Effector memory CD8-positive, alpha-beta T cell (primary cell): ENCODE measurements at places on chromosomes 16 and 17.

- peaks cover 44% of the 10 kb centered on the region for H3K27me3 ChIP-seq
- H3K36me3 ChIP-seq, result no peaks in the 10 kb centered on the region
These were observed 62.0 kb downstream of the FOXL1 start for GRCh38 chr16:86640265-86640843.

- no peak for DNase-seq
- peaks cover 24% of the 10 kb centered on the region for H3K36me3 ChIP-seq
- no peak overlapping the region for H3K4me3 ChIP-seq
- peaks cover 26% of the 10 kb centered on the region for H3K4me1 ChIP-seq
- H3K27me3 ChIP-seq, result no peaks in the 10 kb centered on the region
These were observed 3.0 kb downstream of the JPT2 start for GRCh38 chr16:1681032-1681431.

DNA sequence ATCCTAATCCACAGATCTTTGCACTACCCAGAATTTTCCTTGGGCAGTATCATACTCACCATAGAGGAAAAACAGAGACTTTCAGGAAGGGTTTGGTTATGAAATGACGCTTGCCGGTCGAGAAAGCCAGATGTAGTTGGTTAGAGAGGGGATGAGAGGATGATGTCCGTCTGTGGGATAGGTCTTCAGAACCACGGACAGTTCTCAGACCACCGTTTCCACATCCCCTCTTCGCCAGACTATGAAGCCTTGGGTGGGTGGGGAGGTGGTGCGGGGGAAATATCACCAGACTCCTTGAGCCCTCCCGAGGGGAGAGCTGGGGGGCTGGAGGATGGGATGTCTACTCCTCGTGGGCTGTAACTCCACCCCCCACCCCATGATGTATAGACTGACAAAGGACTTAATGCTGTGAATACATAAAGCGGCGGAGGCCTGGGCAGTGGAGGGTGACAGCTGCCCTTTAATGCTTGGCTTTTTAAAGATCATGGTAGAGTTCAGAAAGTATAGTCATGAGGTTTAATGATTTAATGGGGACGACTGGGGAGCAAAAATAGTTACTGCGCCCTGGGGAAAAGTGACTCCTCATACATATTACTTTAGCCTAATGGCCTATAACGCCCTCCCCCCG, 96.6 kb downstream of the MRM1 start:
- H3K4me3 ChIP-seq, result no peak overlapping the region
- no peak for DNase-seq

DNA sequence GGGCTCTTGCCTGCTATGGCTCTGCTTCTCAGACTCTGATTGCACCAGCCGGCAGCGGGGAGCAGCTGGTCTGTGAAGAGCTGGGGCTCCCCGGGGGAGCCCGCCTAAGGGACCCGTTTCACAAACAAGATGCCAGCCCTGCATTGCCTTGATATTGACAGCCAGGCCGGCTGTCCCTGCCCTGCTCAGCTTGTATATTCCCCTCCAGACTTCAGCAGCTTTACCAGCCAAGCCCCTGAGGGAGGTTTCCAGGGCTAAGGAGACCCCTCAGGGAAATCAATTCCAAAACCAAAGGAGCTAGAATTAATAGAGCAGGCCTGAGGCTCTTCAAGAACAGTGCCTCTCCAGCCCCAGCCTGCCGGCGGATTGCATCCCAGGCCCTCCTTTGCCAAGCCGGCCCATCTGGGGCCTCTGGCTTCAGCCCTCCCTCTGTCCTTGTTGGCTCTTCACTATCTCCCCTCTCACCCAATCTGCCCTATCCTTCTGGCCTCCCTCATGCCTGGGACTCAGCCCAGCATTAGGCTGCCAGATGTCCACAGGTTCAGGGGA, 5.7 kb downstream of the CALB2 start:
- DNase-seq, result no peak
- H3K4me1 ChIP-seq, result no peaks in the 10 kb centered on the region
- H3K4me3 ChIP-seq, result no peak overlapping the region
- no peaks in the 10 kb centered on the region for H3K36me3 ChIP-seq

DNA sequence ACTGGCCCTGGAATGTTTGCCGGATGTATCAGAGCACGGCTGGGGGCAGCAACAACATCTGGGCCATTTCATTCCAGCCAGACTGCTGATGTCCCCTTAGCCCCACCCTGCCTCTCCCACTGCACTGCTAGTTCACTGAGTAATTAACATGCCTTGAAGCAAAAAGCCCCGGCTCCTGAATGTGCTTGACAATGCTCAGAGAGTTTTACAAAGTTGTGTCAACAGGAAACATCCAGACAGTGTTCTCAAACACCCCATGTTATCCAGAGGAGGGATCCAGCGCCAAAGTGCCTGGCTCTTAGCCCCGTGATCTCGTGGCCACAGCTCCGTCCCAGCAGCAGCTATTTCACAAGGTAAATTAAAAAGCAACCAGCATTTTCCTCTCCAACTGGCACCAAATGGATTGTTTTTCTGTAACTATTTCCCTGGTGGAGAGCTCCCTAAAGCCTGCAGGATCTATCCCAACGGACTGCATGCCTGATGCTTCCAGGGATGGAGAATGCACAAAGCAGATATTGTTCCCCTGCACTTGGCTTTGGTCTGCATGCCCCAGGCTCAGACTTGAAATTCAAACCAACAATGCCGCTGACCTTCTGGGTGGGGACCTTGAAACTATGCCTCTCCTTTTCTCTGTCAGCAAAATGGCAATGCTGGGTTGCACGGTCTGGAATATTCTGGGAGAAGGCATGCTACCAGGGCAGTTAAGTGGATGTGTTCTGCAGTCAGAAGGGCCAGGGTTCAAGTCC, 115.6 kb upstream of the CDH5 start:
- no peak overlapping the region for H3K27ac ChIP-seq
- peaks cover 33% of the 10 kb centered on the region for H3K27me3 ChIP-seq
- no peak overlapping the region for H3K4me3 ChIP-seq
- no peaks in the 10 kb centered on the region for H3K36me3 ChIP-seq

- no peaks in the 10 kb centered on the region for H3K27me3 ChIP-seq
- DNase-seq, result no peak
- H3K4me3 ChIP-seq, result no peak overlapping the region
- H3K27ac ChIP-seq, result peak overlapping the region; percentile 29
- peaks cover 6% of the 10 kb centered on the region for H3K36me3 ChIP-seq
These were observed 15.9 kb downstream of the CASKIN2 start for GRCh38 chr17:75499313-75500022.

DNA sequence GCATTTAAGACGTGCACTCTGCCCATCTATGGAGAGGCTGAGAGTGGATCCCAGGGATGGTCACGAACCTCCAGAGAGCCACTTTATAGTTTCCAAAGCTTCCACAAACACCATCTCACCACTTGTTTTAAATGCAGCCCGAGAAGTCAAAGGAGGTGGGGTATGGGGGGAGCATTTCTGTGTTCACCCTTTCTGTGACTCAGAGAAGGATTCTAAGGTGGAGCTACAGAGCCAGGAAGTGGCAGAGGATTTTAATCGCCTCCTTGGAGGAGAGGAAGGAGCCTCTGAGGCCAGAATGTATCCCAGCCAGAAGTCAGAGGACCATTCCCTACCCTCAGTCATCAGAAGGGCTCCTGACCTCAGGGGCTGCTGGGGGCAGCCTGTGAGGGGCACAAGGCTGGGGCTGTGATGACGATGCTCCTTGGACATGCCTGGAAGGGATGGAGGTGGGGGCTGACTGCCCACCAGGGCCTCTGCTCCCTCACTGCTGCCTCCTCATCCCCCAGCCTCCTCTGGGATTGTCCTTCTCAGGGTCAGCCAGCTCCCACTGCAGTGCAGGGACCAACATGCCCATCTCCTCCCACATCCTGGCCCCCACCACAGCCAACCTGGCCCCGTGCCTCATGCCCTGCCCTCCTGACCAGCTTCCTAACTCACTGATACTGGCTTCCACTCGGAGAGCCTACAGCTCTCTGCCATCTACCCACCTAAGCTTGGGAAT, 2.8 kb downstream of the XYLT2 start:
- peak overlapping the region; percentile 81 for H3K27ac ChIP-seq
- no peaks in the 10 kb centered on the region for H3K27me3 ChIP-seq
- DNase-seq, result no peak

- DNase-seq, result no peak
- H3K4me1 ChIP-seq, result peaks cover 39% of the 10 kb centered on the region
- no peaks in the 10 kb centered on the region for H3K27me3 ChIP-seq
- H3K4me3 ChIP-seq, result peak overlapping the region; percentile 100
- H3K27ac ChIP-seq, result peak overlapping the region; percentile 98
These were observed 584 bp upstream of the TNRC6A start for GRCh38 chr16:24728891-24729242.

GRCh38 chr16:85182774-85183173, 70.5 kb upstream of the CIBAR2 start:
- H3K4me1 ChIP-seq, result no peaks in the 10 kb centered on the region
- H3K36me3 ChIP-seq, result no peaks in the 10 kb centered on the region
- no peak overlapping the region for H3K4me3 ChIP-seq
- H3K27me3 ChIP-seq, result peaks cover 25% of the 10 kb centered on the region

GRCh38 chr16:8679151-8679550, 4.7 kb downstream of the ABAT start:
- DNase-seq, result no peak
- H3K4me1 ChIP-seq, result peaks cover 12% of the 10 kb centered on the region
- peaks cover 12% of the 10 kb centered on the region for H3K36me3 ChIP-seq
- H3K4me3 ChIP-seq, result no peak overlapping the region
- no peaks in the 10 kb centered on the region for H3K27me3 ChIP-seq

GRCh38 chr17:74935585-74936469, at the start of gene OTOP3:
TSS of gene OTOP3 (plus strand) at chr17:74935898. CDS start at chr17:74935922, 24 bp downstream.
- H3K27ac ChIP-seq, result no peak within 1 kb of the TSS
- H3K4me3 ChIP-seq, result no peak within 1 kb of the TSS
- peaks cover 4% of the 10 kb centered on the region for H3K4me1 ChIP-seq
- DNase-seq, result no peak
- H3K27me3 ChIP-seq, result peaks cover 90% of the 10 kb centered on the region

- H3K4me1 ChIP-seq, result peaks cover 1% of the 10 kb centered on the region
- peaks cover 33% of the 10 kb centered on the region for H3K36me3 ChIP-seq
- H3K4me3 ChIP-seq, result no peak overlapping the region
These were observed 23.5 kb downstream of the TADA2A start for GRCh38 chr17:37430051-37430627.

DNA sequence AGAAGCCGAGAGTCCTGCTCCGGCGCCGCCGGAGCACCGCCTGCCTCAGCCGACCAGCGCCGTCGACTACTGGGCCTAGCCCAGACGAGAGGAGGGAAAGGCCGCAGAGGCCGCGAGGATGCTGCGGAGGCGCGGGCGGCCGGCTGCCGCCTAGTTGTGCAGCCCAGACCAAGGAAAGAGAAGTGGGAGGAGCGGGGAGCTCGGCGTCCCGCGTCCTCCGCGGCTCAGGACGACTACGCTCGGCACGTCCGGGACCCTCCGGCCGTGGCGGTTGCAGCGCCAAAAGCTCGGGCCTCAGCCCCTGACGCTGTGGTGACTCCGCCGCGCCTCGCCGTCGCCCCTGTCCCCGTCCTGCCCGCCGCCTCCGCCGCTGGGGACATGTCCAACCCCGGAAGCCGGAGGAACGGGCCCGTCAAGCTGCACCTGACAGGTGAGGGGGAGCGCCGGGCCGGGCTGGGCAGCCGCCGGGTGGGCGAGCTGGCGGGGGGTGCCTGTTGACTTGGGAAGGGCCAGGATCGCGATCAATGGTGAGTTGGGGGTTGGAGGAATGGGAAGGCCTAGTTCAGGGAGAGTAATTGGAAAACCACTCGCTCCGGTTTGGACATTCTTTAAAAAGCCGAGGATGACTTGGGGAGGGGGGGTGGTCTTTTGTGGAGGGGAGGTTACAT, 37.7 kb downstream of the RNF135 start:
- peak overlapping the region; percentile 96 for H3K4me3 ChIP-seq
- no peaks in the 10 kb centered on the region for H3K27me3 ChIP-seq
- H3K4me1 ChIP-seq, result peaks cover 12% of the 10 kb centered on the region
- H3K36me3 ChIP-seq, result peaks cover 5% of the 10 kb centered on the region
- DNase-seq, result peak; percentile 57

- peaks cover 2% of the 10 kb centered on the region for H3K4me1 ChIP-seq
These were observed 2.2 kb downstream of the KRT12 start for GRCh38 chr17:40864661-40865390.

DNA sequence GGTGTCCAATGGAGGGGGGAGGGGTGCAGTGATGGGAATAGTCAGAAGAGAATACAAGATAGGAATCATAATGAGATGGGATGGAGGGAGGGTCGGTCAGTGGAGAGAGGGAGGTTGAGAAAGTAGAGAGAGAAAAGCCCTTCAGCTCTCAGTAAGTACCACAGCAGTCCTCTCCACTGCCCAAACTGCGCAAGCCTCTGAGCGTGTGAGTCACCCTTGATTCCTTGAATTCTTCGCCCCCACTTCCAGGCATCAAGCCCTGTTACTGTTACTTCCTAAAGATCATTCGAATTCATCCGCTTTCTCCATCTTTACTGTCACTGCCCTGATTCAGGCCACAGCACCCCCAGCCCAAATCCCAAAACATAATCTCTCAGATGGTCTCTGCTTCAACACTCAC, 2.5 kb downstream of the GUCY2D start:
- H3K4me3 ChIP-seq, result no peak overlapping the region
- H3K27me3 ChIP-seq, result peaks cover 73% of the 10 kb centered on the region
- H3K4me1 ChIP-seq, result peaks cover 9% of the 10 kb centered on the region
- no peaks in the 10 kb centered on the region for H3K36me3 ChIP-seq
- no peak overlapping the region for H3K27ac ChIP-seq

DNA sequence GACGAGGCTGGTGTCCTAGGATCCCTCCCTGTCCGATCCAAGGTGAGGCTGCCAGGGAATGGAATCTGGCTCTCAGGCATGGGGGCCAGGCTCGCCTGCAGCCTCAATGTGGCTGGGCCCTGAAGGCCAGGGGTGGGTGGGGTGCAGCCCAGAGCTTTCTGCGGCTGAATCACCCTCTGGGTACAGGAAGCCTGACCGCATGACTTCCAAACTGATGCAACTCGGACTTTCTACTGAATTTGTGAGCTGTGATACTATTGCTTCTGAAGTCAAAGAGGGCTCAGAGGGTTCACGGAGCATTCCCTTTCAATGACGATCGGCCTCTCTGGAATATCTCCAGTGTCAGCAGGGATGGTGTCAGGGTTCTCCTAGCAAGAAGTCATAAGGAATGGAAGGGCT, 123.7 kb downstream of the METRNL start:
- peaks cover 55% of the 10 kb centered on the region for H3K4me1 ChIP-seq
- peak; percentile 0 for DNase-seq
- H3K4me3 ChIP-seq, result no peak overlapping the region
- H3K36me3 ChIP-seq, result peaks cover 29% of the 10 kb centered on the region
- no peak overlapping the region for H3K27ac ChIP-seq

GRCh38 chr17:57544401-57544800, 200.7 kb downstream of the CCDC182 start:
- peaks cover 14% of the 10 kb centered on the region for H3K4me1 ChIP-seq
- H3K27ac ChIP-seq, result no peak overlapping the region
- peaks cover 3% of the 10 kb centered on the region for H3K36me3 ChIP-seq
- H3K27me3 ChIP-seq, result no peaks in the 10 kb centered on the region
- DNase-seq, result no peak

DNA sequence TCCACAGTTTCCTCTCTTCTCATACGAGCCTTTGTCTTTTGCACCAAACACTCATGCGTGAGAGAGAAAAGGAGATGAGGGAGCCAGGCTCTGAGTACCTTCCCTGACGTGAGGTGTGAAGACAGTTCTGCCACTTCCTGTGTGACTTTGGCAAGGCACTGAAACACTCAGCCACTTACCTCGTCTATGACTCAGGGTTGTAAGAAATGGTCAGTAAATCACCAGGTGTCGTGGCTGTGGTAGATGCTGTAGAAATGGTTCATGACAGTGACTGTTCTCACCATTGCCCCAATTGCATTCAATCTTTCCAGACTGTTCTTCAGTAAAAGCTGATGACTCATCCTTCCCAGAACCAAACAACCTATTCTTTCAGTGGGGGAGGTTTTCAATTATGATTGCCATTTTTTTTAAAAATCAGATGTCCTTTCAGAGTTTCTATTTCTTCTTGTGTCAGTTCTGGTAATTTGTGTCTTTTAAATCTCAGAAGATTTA, 49.2 kb upstream of the CBFA2T3 start:
- H3K4me1 ChIP-seq, result peaks cover 10% of the 10 kb centered on the region
- H3K27ac ChIP-seq, result peak overlapping the region; percentile 27
- DNase-seq, result peak; percentile 47
- no peaks in the 10 kb centered on the region for H3K27me3 ChIP-seq
- peak overlapping the region; percentile 40 for H3K4me3 ChIP-seq
